ENCODE measurements at places on chromosomes 6 and 20.
A peak's percentile ranks its signal among the peaks of the same experiment; 100 is the strongest.

- no peak for DNase-seq
Measured at GRCh38 chr20:219290-220115, 7.6 kb upstream of the DEFB129 start.

DNA sequence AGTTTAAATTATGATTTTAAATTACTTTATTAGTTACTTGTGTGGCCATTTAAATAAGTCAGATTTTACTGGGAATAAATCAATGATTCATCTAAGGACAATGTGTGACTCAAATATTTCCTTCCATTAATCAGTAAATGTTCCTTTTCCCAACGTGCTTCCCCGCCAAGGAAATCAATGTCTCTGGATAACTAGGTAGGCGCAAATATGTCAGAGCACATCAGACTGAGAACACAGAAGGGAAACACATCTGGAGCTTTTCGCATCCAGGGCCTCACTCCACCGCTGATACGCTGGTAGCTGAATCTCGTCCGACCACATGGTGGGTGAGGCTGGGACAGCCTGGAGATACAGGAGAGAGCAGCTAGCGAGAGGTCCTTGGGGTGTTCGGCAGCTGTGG is 56.4 kb upstream of the RPS6KA2 start:
- DNase-seq, result no peak

DNA sequence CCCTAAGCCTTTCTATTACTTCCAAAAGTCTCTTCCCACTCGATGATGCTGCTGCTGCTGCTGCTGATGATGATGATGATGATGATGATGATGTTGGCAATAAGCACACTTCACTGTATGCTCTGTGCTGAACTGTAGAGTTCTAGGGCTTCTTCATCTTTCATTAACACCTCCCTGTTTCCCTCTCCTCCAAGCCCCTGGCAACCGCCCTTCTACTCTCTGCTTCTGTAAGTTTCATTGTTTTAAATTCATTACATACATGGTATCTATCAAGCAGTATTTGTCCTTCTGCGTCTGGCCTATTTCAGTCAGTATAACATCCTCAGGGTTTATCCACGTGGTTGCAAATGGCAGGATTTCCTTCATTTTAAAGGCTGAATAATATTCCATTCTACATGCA is 100.2 kb downstream of the THBS2 start:
- DNase-seq, result no peak

GRCh38 chr6:160520043-160520904 is 143.8 kb downstream of the LPA start:
- peak; percentile 63 for DNase-seq

- no peak for DNase-seq
Measured at GRCh38 chr20:6740096-6740495, 27.4 kb upstream of the BMP2 start.

- no peak for DNase-seq
Measured at GRCh38 chr6:37324131-37325033, 29.4 kb upstream of the RNF8 start.

GRCh38 chr20:35039146-35039545 is 53.5 kb downstream of the TRPC4AP start:
- no peak for DNase-seq

- no peak for DNase-seq
Measured at GRCh38 chr20:25676164-25676809, 20.4 kb downstream of the ZNF337 start.

GRCh38 chr6:157181649-157182048 is 141.7 kb downstream of the TMEM242 start:
- DNase-seq, result no peak

DNA sequence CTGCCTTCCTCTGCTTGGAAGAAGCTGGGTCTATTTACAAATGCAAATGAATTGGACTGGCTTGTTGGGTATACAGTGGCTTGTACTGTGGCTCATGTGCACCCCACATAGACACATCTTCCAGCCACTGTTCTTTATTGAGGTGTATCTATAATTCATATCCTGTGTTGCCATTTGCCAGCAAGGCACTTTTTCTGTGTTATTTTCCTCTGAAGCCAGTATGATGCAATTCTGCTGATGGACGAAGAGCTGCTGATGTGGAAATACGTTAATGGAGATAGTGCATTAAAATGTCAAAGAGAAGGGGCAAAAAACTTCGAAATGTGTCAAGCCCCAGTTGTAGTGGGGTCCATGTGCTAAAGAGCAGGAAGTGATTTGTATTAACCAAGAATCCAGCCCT is 167.5 kb downstream of the TMEM242 start:
- DNase-seq, result no peak

DNA sequence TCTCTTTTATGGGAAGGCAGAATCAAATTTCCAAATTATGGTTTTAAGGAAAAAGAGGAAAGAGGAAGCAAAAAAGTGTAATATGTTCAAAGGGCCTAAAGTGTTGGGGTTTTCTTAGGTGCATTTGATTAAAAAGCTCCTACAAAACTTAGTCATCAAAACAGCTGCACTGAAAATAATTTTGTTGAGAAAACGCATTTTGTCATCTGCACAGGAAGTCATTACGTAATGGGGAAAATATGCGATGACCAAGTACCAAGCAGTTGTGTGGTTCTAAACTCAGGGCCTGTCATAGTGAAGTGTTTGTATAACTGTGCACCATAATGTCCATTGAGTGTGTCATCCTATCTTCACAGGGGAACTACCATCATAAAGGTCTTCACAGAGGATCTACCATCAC is 15.6 kb downstream of the HAO1 start:
- no peak for DNase-seq

- DNase-seq, result no peak
Measured at GRCh38 chr6:63732336-63732735, 96.7 kb downstream of the PHF3 start.
